CD4-positive, alpha-beta T cell treated with Interferon gamma for 1 hour (primary cell): ENCODE measurements at places on chromosomes 11 and 22.

GRCh38 chr11:84871116-84871515 lies 756.0 kb downstream of the DLG2 start:
- DNase-seq: no peak

DNA sequence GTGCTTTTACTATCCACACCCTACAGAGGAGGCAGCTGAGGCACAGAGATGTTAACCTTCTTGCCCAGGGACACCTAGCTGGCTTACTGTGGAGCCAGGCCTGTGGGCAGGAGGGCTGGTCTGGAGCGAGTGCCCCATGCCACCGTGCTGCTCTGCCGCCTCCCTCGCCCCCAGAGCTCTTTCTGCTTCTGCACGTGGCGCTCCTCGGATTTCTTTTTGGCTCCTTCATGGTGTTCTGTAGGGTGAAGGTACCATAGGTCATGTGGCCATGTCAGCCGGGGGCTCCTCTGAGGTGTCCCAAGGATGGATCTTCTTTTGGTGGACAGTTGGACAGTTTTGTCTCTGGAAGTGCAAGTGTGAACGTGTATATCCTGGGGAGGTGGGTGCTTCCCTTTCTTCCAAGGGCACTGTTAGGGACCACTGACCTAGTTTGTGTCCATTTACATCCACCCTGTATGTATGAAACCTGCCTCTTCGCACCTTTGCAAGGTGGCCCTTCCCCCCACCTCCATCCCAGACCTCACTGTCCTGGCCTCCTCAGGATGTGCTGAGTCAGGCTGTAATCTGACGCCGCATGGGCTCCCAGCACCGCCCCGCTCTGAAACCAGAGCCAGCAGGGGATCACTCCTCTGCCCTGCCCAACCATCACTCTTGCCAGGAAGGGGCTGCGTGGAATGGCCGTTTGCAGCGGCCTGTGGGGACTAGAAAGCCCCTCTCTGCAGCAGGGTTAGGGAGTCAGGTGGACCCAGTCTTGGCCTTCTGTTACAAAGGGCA lies 31.7 kb downstream of the POLR3H start:
- DNase-seq: no peak

DNA sequence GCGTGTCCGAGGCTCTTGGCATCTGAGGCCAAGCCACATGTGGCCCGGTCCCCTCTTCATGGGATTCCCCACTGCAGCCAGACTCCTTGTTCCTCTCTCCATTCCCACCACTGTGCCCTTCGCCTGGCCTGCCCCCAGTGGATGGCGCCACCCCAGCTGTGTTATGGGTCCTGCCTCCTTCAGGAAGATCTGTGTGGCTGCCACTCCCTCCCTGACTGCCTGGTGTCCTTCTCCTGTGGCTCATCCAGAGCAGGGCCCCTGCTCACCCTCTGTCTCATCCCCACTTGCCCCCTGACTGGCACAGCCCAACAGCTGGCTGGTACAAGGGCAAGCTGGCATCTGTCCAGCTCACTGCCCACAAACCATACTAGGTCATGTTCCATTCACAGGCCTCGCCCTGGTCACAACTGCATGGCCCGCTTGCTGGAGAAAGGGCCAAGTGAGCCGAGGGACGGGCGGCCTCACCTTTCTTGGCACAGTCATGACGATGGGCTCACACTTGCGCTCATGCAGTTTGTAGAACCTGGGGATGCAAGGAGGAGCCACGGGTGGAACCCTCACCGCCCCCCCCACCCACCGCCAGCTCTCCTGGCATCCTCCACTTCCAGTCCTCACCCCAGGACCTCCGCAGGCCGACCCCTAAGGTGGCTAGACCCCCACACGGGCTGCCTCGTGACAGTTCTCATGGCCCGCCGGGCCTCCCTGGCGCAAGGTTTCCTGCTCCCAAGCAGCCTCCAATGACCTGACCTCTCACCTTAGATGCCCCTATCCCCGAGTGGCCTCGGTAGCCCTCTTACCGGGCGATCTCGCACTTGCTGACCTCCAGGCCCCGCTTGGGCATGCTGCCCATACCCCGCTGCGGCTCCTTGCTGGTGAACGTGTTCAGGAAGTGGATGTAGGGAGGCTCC lies 2.1 kb upstream of the PTPRCAP start:
- DNase-seq: no peak

- no peak for DNase-seq
Observed at GRCh38 chr11:33272338-33273107, 15.3 kb downstream of the HIPK3 start.

- DNase-seq: no peak
Observed at GRCh38 chr11:64198511-64198910, 8.0 kb upstream of the FERMT3 start.

- no peak for DNase-seq
Observed at GRCh38 chr22:44583854-44584253, 85.8 kb upstream of the RTL6 start.

DNA sequence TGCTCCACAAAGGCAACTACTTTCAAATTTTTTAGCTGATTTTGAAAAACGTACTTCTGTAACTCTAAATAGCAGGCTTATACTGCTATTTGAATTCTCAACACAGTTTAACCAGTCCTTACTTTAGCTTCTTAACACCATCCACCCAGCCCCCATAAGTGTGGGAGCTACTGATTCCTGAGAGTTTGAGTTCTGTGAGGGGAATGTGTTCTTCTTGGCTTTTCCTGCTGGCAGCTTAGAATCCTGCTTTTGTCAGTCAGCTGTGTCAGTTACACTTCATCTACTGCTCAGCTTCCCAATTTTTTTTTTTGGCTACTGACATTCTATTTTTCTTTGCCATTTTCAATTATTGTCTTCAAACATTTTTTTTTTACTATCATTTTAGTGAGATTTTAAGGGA lies 440.4 kb downstream of the INSC start:
- DNase-seq: no peak

GRCh38 chr11:69041516-69041915 lies 7.2 kb upstream of the TPCN2 start:
- DNase-seq: no peak

DNA sequence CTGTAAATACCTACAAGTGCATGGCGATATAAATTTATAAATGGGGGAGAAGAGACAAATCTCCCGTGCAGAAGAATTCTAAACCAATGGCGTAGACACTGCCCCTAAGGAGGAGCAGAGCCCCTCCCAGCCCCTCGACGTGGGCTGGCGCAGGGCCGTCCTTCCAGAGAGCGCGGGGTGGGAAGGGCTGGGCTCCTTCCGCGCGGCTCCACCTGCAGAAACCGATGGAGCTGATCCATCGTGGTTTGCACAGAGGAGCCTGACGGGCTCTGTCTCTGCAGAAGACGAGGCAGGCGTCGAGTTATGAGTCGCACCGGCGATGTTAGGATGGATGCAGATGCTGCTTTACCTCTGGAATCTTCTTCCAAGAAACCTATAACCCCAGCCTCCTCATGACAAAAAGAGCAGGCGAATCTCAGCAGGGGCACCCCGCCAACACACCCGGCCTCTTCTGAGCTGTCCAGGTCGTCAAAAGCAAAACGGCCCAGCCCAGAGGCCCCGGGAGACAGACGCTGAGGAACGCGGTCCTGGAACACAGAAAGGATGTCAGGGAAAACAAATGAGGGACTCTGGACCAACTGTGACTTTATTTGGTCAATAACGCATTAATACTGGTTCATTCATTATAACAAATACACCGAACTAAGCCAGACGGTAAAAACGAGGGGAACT lies 11.0 kb upstream of the B4GALNT4 start:
- DNase-seq: no peak

DNA sequence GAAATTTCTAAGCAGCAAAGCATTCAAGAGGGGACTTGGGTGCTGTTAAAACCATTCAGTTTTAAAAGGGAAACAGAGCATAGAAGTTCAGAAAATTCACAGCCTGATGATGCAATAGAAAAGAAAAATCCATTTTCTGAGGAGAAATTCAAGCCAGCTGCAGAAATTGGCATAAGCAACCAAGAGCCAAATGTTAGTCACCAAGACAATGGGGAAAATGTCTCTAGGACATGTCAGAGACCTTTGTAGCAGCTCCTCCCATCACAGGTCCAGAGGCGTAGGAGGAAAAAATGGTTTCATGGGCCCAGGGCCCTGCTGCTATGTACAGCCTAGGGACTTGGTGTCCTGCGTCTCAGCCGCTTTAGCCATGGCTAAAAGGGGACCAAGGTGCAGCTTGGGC lies 5.5 kb upstream of the IRAG1 start:
- no peak for DNase-seq

DNA sequence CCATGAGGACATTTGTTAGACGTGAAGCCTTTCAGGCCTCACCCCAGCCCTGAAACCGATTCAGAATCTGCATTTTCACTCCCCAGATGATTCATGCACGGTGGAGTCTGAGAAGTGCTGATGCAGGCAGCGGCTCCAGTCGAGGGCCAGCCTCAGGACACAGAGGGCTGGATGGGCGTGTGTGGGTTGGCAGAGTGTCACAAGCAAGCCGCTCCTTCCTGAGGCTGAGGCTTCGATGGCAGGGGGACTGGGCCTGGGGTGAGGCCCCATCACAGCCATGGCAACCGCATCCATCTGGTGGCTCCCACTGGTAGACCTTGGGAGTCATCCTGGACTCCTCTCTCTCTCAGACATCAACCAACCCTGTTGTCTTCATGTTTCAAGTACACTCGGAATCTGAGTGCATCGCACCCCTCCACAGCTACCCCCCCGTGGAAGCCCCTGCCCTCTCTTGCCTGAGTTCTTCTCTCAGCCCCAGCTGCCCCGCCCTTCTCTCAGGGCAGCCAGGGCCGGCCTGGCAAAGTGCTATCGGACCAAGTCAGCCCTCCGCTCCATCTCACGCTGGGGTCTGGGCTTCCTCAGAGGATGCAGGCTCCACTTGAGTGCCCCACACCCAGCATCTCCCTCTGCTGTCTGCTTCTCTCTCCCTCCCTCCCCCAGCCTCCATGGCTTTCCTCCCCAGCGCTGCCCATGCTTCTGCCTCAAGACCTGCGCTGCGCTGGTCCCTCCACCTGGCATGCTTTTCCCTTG lies 10.6 kb downstream of the KCNC1 start:
- DNase-seq: no peak

DNA sequence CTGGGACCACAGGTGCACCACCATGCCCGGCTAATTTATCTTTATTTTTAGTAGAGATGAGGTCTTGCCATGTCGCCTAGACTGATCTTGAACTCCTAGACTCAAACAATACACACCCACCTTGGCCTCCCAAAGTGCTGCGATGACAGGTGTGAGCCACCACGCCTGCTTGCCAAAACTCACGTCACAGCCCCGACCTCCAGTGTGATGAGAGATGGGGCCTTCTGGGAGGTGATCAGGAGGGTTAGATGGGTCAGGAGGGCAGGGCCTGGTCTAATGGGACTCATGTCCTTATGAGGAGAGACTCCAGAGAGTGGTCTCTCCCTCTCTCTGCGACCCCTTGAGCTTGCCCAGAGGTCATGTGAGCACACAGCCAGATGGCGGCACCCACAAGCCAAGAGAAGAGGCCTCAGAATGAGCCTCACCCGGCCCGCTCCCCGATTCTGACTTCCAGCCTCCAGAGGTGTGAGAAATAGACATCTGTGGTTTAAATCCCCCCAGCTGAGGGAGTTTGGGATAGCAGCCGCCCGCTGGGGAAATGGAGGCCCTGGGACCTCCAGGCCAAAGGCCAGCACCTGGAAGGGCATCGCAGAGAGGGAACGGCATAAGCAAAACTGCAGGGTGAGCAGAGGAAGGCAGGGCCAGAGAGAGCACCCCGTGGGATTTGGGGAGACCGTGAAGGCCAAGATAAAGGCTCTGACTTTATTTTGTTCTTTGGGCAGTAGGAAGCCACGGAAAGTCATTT lies 24.1 kb upstream of the GAL start:
- DNase-seq: no peak
